ENCODE measurements at places on chromosomes 4 and X. TPM values are rescaled to one million over a fixed set of nuclear protein-coding genes. Genes with fewer than 3 reads are reported as not detected.
A peak's percentile ranks its signal among the peaks of the same experiment; 100 is the strongest.

GRCh38 chrX:2391869-2392606 is 108.7 kb downstream of the DHRSX start:
- DNase-seq = peak; percentile 56

DNA sequence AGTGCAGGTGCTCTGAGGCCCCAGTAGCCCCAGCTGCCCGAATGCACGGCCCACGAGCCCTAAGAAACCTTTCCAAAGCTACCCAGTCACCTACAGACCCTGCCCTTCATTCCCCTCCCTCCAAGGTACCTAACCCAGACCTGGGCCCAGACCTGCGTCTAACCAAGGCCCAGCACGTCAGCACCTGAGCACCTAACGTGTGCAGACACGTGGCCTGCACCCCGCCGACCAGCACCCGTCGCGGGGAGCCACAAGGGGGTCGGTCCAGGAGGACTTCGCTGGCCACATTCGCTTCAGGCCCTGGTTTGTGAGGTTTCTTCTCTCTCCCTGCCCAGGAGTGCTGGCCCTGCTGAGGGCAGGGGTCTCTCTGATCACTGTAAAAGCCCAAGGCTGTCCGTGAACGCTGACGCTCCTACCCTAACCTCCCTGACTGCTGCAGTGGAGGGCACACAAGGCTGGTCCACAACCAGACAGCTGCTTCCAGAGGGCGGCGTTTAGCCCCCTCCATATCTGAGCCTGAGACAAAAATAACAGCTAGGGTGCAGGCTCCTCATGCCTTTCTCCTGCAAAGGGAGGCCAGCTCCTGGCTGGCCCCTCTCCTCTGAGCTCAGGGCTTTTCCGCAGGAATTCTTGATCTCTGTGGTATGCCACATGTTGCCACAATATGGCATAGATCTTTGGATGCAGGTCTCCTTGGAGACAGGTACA is 31.8 kb downstream of the WDR1 start:
- DNase-seq = no peak

DNA sequence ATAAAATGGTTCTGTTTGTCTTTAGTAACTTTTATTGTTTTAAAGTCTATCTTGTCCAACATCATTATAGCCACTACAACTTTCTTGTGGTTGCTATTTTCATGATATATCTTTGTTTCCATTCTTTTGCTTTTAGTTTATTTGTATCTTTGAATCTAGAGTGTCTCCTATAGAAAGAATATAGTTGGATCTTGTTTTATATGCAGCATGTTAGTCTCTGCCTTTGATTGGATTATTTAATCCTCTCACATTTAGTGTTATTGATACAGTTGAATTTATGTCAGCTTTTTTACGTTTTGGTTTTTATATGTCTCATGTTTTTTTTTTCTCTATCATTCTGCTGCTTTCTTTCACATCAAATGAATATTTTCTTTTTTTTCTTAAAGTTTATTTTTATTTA is 98.1 kb downstream of the VSIG4 start:
- DNase-seq = no peak

DNA sequence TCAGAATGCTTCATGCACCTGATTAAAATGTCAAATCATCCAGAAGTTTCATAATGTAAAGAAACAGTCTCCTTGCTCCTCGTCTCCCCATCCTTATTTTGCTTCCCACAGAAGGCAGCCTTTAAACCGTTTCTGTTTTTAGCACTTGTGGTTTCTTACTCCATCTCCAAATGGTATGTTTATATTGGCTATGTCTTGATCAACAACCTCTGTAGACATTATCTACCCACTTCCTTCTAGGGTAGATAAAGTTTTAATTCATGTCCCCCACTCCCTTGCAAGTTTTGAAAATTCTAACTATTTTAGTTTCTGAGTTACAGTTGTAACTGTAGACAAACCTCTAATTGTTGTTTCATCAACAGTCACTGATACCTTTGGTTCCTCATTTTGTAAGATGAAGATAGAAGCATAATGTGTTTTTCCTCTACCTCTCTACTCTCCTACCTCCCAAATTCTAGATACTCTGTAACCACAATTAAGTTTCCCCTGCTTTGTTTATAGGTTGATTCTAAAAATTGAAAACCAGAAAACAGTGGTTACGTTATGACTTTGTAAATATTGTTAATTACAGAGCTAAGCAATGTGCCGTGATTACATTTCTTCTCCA is 291.7 kb upstream of the GATB start:
- no peak for DNase-seq

GRCh38 chr4:4880492-4880891 is 21.0 kb downstream of the MSX1 start:
- no peak for DNase-seq

ARX gene
- polyA plus RNA-seq = not detected

DNA sequence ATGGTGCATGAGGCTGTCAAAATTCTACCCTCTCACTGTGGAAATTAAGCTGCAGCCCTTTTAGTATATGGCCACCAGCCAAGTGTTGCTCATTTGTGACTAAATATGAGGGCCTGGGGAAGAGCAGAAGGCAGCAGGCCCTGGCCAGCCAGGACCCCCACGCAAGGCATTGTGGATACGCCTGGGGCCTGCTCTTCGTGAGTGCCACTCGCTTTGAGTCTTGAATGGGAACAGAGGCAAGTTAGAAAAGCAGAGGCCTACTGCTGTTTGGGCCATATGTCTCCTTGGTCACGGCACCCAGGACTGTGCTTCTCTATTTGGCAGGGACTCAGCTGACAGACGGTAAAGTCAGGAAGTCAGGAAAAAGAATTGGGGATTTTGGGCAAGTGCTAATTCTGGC is 10.9 kb downstream of the RTL5 start:
- no peak for DNase-seq

All from BJ (cell line).